ENCODE measurements at places on chromosomes 5 and 9.
A peak's percentile ranks its signal among the peaks of the same experiment; 100 is the strongest.

- DNase-seq = no peak
These were observed 23.2 kb downstream of the DOCK8 start for GRCh38 chr9:237858-238345.

DNA sequence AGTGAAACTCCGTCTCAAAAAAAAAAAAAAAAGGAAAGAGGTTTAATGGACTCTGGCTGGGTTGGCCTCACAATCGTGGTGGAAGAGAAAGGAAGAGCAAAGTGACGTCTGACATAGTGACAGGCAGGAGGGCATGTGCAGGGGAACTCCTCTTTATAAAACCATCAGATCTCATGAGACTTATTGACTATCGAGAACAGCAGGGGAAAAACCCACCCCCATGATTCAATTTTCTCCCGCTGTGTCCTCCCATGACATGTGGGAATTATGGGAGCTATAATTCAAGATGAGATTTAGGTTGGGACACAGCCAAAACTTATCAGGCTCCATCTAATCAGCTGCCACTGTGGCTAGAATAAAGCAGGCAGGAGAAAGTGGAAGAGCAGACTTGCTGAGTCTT lies 610.4 kb upstream of the NUDT12 start:
- DNase-seq = no peak

DNA sequence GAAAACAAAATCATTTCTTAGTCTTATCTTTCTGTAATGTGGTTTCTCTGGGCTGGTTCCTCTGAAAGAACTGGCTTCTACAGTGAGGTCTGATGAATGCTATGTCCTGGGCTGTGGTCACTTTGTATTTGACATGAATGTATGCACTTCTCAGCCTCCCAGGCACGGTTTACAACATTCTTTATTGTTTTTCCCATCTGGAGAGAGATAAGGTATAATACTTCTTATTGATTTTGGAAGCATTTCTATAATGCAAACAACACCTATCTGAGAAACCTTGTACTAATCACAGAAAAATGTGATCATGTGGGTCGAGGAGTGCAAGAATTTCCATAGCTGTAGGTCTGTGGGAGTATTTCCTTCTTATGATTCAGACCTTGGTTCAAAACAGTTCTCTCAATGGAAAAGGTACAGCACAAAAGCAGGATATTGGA lies 46.9 kb downstream of the ACTBL2 start:
- no peak for DNase-seq

- DNase-seq = no peak
These were observed 72.2 kb downstream of the PTPDC1 start for GRCh38 chr9:94156348-94157049.

- DNase-seq = no peak
These were observed 555.4 kb upstream of the CLINT1 start for GRCh38 chr5:158414333-158414762.

DNA sequence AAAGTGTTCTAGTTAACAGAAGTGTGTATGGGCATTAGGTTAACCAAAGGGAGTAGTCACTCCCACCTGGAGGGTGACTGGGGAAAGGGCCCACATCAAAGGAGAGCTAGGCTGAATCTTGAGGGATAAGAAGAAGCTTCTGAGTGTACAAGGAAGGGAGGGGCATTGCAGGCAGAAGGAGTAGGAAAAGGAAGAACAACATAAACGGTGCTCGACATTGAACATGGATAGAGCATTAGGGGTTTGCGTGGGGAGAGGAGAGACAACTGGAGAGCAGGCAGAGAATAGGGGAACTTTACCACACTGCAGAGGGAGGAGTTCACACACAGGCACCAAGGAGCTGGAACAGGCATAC lies 5.3 kb upstream of the GLRX start:
- no peak for DNase-seq

DNA sequence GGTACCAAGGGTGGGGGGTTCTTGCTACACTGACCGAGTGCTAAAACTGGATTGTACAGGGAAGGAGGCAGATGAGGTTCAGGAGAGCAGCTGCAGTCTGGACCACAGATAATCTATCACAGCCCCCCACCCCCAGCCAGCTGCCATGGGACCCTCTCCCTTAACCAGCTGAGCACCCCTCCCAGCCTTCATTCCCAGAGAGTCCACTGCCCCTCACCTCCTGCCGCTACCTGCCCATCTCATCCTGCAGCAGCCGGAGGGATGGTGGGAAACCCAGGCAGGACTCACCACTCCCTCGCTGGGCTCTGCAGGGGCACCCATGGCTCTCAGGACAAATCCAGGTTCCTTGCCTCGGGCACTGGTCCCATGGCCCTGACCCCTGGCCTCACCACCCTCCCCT lies 66.7 kb downstream of the MRPL36 start:
- no peak for DNase-seq

DNA sequence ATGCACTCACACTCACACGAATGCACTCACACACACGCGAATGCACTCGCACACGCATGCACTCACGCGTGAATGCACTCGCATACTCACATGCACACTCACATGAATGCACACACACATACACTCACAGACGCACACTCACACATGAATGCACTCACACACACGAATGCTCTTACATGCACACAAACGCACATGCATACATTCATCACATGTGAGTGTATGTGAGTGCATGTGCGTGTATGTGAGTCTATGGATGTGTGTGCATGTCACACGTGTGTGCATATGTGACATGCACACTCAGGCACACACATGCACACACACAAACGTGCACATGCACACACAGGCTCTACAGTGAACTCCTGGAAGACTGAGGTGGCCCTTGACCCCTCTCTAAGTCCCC lies 121.7 kb downstream of the ADAMTS2 start:
- no peak for DNase-seq

DNA sequence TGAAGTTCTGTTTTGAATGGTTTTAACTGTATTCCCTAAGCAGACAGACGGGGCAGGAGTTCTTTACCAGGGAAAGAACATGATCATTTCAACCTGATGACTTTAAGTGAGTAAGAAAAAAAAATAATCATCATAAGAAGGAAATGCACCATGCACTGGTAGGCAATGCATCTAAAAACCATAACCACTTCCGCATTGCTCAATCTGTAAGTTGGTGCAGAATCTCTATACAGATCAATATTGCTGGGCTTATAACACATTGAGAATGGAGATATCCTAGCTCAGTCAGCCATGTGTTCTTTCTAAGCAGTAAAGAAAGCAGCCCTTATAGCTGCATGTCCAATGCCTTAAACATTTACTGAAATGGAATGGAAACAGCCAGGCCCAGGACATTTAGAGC lies 407.1 kb upstream of the DMAC1 start:
- no peak for DNase-seq

- peak; percentile 41 for DNase-seq
These were observed 732 bp downstream of the MARCHF11 start for GRCh38 chr5:16178745-16179372.

DNA sequence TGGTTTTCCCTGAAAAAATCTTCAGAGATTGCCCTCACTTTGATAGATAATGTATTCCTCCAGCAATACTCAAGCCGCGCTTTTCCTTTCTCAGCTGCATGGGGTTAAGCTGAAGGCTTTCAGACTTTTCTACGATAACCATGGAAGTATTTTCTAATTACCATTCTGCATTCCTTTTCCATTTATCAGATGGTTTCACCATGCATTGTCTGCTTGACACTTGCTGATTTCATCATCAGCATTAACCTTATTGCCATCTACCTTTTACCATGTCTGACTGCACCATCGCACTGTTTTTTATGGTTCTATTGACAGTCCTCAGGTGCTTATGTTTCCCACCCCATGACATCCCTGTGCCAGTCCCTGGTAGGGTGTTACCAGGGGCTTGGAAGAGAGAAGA lies 91.6 kb downstream of the DMAC1 start:
- no peak for DNase-seq
